ENCODE measurements at places on chromosomes 1 and 21. TPM values are rescaled to one million over a fixed set of nuclear protein-coding genes. Genes with fewer than 3 reads are reported as not detected.

FGR gene
- polyA plus RNA-seq: not detected

EXTL1 gene
- polyA plus RNA-seq: 0.58 TPM

ANXA9 gene
- 0.07 TPM for polyA plus RNA-seq

RGS4 gene
- polyA plus RNA-seq: 124 TPM

IVL gene
- polyA plus RNA-seq: 0.86 TPM

All from SK-N-SH (cell line).